Naive B cell (primary cell): ENCODE measurements at places on chromosomes 13 and 19.

GRCh38 chr19:55362990-55363716 lies at the start of gene GARIN5B:
Gene GARIN5B, minus strand, starts transcription at chr19:55363260. Its CDS starts 194 bp downstream, at chr19:55363066.
- DNase-seq = no peak

- DNase-seq = no peak
Measured at GRCh38 chr13:44648392-44649103, 72.4 kb upstream of the TSC22D1 start.

- peak; percentile 11 for DNase-seq
Measured at GRCh38 chr19:57664269-57665127, 4.2 kb upstream of the ZSCAN4 start.

DNA sequence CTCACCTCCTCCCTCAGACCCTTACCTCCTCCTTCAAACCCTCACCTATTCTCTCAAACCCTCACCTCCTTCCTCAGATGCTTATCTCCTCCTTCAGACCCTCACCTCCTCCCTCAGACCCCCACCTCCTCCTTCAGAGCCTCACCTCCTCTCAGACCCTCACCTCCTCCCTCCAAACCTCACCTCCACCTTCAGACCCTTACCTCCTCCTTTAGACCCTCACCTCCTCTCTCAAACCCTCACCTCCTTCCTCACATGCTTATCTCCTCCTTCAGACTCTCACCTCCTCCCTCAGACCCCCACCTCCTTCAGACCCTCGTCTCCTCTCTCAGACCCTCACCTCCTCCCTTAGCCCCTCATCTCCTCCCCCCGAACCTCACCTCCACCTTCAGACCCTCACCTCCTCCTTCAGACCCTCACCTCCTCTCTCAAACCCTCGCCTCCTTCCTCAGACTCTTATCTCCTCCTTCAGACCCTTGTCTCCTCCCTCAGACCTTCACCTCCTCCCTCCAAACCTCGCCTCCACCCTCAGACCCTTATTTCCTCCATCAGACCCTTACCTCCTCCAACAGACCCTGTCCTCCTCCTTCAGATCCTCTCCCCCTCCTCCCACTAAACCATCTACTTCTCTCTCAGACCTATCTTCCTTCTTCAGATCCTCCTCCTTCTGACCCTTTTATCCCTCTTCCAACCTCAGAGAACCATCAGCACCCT lies 2.5 kb upstream of the BCL3 start:
- no peak for DNase-seq

- no peak for DNase-seq
Measured at GRCh38 chr13:113638806-113639205, 19.2 kb downstream of the ATP4B start.

DNA sequence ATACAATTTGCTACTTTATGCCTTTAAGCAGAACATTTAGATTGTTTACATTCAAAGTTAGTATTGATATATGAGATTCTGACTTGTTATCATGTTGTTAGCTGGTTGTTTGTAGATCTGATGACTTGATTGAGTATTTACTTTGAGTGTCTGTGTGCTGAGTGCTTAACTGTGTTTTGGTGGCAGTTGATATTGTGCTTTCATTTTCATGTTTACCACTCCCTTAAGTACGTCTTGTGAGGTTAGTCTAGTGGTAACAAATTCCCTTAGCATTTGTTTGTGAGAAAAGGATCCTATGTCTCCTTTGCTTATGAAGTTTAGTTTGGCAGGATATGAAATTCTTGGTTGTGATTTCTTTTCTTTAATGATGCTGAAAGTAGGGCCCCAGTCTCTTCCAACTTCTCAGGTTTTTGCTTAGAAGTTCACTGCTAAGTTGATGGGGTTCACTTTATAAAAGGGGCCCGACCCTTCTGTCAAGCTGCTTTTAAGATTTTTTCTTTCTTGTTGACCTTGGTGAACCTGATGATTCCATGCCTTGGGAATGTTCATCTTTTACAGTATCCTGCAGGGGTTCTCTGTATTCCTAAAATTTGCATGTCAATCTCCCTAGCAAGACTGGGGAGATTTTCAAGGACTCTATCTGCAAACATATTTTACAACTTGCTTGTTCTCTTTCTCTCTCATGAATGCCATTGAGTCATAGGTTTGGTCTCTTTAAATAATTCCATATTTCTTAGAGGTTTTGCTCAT lies 1095.4 kb upstream of the PCDH20 start:
- DNase-seq = no peak

- no peak for DNase-seq
Measured at GRCh38 chr13:26219726-26220125, 2.4 kb downstream of the RNF6 start.

DNA sequence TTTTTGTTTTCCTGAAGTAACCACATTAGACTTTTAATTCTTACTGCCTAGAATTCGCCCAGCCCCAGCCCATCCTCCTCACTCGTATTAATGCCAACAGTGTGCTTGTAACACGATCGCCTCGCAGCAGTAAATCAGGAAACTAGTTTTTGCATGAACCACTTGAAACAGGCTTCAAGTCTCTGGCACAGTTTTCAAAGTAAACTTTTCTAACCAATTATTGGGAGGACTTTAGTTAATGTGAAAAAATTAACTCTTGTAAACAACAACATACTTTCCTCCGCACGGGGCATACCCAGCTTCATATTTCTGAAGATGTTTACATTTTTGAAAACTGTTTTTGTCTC lies 39.2 kb downstream of the TNFRSF19 start:
- DNase-seq = no peak
